ENCODE measurements at places on chromosomes 1 and 21. TPM values are rescaled to one million over a fixed set of nuclear protein-coding genes. Genes with fewer than 3 reads are reported as not detected.

GRCh38 chr1:64492424-64492823 is 22.5 kb downstream of the CACHD1 start:
- DNase-seq: no peak

DNA sequence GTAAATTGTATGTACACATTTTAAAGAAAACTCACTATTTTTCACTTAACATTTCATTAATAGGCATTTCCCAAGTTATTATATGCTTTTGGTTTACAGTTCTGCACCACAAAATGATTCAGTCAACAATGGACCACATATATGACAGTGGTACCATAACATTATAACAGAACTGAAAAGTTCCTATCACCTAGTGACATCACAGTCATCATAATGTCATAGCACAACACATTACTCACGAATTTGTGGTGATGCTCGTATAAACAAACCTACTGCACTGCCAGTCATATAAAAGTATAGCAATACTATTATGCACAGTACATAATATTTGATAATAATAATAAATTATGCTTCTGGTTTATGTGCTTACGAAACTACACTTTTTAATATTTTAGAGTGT is 30.9 kb downstream of the DNAI4 start:
- no peak for DNase-seq

- DNase-seq: no peak
Measured at GRCh38 chr1:220962031-220962751, 82.9 kb downstream of the HLX start.

GRCh38 chr1:76587212-76587611 is 280.1 kb upstream of the ST6GALNAC5 start:
- DNase-seq: no peak

GRCh38 chr1:111448482-111448917 is 556 bp downstream of the WDR77 start:
- peak; percentile 1 for DNase-seq

DNA sequence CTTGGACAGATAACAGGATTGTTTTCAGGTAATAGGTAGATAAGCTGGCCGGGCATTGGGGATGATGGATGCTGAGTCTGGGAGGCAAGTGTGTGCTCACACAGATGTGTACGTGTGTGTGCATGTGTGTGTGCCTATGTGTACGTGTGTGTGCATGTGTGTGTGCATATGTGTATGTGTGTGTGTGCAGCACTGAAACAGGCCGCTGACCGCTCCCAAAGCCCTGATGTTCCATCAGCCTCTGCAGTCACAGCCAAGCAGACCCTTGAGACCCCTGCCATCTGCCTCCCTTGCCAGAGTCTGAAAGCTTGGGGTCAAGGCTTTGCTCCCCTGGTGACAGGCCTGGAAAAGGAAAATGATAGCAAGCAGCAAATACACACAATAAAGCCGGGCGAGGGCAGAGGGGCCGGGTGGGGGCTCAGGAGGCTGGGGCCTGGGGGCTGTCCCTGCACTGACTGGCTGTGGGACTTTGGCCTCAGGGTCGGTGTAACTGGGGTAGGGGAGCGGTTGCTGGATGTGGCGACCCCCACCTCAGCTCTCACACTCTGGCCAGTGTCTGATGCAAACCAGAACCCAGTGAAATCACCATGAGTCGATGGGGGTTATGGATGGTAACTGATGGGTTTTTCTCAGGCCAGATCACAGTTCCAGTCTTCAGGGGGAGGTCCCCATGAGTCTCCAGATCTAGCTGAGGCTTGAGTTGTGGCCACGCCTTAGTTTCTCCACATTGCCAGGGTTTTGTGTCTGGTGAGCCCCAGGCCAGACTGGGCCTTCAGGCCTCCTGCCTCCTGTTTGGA is 9.2 kb upstream of the TNFRSF8 start:
- DNase-seq: no peak

DNA sequence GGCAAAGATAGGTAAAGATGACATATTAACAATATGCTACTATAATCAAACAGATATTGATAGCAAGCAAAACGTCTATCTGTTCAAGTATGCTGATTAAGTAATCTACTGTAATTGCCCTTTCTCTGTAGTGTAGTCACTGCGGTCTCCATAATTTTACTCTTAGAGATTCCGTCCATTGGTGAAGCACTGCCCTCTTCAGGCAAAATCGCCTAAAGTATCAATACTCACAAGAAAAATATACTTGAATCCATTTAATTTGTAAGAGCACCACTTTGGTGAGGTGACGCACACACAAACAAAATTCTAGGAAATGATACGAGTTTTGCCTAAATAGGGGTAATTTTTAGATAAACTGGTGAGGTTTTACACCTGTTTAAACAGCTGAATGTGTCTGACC is 434.6 kb upstream of the CHRM3 start:
- DNase-seq: peak; percentile 27

- no peak for DNase-seq
Measured at GRCh38 chr1:31926252-31926651, 11.9 kb downstream of the PTP4A2 start.

DNA sequence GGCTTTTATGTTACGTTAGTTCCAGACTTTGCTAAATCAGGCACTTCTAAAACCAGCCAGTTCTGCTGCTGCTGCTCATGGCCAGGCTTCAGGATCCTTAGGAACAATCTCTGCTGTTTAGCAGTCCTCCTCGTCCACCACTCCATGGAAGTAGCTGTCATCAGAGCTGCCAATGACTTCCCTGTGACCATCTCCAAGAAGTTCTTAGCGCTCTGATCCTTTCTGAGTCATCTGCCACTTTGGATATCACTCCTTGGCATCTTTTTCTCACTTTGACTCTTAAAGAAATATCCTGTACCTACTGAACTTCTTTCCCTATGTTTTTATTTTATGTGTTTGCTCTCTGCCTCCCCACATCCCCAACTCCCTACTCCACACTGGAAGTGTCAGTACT is 14.7 kb upstream of the IRF2BP2 start:
- no peak for DNase-seq

GRCh38 chr21:32099812-32100416 is 178.9 kb downstream of the MIS18A start:
- no peak for DNase-seq

DNA sequence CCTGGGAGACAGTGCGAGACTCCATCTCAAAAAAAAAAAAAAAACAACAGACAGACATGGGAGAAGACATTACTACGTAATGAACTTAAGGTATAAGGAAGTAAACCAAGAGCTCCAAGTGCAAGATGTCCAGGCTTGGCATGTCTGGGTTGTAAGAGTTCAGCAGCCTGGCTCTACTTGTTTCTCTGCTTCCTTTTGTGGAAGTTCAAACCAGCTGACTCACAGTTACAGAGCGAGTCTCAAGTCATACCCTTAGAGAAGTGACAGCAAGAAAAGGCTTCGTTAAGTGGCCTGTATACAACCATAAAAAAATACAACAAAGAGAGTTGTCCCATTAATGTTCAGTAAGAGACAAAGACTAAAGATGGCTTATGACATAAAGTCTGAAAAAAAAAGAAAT is 1.3 kb downstream of the RIT1 start:
- peak; percentile 72 for DNase-seq

DNA sequence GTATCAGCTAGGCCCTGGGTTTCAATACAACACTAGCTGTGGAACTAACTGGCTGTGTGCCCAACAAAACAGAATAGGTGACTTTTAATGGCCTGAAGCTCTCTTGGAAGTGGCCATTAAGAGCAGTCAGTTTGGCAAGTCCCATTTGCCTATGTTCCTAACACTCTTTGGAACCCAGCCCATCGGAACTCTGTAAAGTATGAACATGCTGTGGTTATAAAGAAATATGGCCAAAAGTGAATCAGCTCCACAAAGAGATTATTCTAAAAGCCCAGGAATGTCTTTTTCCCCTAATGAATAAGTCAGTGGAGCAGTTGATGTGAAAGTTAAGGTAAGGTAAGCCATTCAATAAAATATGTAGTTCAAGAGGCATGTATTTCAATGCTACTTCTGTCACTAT is 223.7 kb upstream of the ADAMTS5 start:
- DNase-seq: no peak

GRCh38 chr21:41962425-41962966 is 8.7 kb upstream of the C2CD2 start:
- no peak for DNase-seq

DNA sequence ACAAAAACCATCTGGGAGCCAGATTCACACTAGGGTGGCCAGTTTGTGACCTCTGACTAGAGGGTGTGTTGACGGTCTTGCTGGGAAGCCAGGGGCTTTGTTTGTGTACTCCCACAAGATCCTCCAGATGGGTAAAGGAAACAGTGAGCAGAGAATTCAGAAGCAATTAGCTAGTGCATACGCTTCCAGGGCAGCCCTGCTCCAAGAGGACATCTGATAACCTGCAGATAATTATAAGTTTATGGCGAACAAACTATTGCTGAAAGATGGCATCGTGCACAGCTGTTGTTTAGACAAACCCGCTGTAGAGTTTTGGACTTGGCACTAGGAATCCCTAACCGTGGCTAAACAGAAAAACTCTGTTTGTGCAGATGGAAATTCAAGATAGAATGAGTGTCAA is 326.4 kb downstream of the TGFB2 start:
- no peak for DNase-seq

DNA sequence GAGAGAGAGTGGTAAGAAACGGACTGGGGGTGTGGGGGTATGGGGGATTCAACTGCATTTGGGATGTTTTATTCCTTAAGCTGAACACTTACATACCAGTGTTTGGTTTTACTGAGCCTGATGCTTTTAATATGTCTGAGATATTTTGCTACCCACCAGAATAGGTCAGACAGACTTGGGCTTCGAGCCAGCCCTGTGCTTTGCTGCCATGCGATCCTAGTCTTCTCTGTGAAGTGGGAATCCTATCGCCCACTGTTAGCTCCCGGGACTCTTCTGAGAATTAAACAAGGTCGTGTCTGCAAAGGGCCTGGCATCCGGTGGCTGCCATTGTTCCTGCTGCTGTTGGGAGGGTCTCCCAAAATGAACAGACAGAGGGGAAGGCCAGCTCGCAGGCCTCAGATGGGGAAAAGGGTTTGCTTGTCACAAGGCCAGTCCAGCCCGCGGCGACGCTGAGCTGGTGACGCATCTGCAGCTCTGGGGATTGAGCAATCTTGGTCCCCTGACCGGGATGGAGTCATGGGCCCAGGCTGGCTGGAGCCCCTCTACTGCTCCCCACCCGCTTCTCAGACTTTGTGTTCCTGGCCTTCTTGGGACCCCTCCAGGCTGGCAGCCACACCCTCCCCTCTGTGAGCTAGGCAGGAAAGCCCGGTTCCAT is 26.9 kb upstream of the ECE1 start:
- DNase-seq: no peak

DNA sequence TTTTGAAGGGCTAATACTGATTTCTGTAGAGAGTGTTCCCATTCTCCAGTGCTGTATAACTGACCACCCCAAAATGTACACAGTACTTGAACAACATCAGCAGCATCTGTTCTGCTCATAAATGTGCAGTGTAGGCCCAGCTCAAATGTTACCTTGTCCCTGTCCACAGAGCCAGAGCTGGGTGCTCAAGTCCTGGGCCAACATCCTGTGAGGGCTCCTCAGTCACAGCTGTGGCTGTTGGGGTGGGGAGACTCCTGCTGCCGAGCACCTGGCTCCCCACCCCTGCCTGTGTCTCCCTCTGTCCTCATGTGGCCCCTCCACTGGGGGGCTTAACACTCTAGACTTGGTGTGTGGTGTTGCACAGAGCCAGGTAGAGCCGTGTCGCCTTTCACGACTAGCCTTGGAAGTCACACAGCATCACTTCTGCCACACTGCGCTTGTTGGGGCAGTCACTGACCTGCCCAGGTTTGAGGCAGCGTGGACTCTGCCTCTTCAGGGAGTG is 30.5 kb downstream of the DIP2A start:
- no peak for DNase-seq

DNA sequence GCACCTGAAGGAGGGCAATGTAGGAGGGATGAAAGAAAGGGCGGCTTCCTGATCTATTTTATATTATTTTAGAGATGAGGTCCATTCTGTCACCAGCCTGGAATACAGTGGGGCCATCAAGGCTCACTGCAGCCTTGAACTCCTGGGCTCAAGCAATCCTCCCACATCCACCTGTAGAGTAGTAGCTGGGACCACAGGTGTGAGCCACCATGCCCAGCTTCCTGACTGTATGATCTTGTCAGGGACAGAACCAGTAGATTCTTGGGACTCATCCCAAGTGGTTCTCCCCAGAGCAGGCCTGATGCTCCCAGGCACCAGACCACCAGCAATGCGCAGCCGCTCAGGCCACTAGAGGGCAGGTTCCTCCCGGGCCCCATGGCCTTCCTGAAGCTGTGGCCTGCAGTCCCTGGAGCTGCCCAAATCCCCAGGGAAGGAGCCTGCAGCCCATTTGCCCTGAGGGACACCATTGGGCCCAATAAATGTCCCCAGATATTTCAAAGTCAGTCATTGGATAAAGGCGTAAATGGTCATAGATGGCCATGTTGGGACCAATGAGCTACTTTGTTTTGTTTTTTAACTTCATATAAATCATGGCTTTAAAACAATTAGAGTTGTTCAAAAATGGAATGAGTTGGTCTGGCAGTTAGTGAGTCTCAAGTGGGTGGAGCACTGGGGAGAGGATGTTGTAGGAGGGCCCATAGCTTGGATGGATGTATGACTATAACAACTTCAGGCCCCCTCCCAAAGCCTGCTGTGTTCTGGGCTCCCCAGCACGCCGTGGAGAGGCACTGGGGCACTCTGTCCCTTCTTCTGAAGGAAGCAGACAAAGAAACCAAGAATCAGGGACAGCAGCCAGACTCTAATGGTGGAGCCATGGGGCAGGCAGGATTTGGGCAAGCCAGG is 44.7 kb upstream of the GOLT1A start:
- peak; percentile 55 for DNase-seq

GRCh38 chr1:155086128-155086741 is 7.6 kb downstream of the EFNA3 start:
- peak; percentile 52 for DNase-seq

- DNase-seq: no peak
Measured at GRCh38 chr21:44738621-44739020, 27.2 kb upstream of the TSPEAR start.

DNA sequence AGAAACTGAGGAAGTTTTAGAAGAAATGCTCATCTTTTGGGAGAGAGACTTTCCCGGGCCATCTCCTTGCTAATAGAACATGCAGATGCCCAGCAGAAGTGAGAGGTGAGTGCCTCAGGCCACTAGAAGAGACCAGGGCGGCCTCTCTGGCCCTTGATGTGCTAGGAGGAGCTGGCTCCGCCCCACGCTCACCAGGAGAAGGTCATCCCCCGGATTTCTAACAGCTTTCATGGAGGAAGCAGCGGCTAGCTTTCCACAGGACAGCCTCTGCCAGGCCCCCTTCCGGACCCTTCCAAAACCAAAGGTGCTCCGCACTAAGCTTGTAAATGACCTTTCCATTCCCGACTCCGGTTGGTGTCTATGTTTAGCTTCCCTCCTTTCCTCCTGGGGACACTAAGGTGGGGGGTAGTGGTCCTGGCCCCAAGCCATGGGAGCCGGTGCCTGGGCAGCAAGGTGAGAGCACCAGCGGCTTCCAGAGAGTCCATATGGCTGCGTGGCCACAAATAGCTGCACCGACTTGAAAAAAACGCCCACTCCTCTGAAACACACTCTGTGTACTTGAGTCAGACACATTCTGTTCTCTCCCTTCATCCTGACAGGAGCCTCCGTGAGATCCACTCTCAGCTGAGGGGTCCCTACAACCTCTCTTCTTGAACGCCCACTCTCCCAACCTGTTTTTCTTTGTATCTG is 249.9 kb downstream of the TNR start:
- DNase-seq: no peak

GRCh38 chr21:28310171-28310685 is 682.4 kb downstream of the LTN1 start:
- DNase-seq: no peak

Gene SPRR2F
- not detected for total RNA-seq

Gene PRR9
- total RNA-seq: not detected

Gene TMEM61
- total RNA-seq: not detected

All from NCI-H460 (cell line).